ENCODE measurements at places on chromosomes 2 and 18.

GRCh38 chr2:15050483-15050882, 418.0 kb downstream of the LRATD1 start:
- DNase-seq = no peak

GRCh38 chr18:37493352-37493935, 72.2 kb downstream of the CELF4 start:
- DNase-seq = no peak

DNA sequence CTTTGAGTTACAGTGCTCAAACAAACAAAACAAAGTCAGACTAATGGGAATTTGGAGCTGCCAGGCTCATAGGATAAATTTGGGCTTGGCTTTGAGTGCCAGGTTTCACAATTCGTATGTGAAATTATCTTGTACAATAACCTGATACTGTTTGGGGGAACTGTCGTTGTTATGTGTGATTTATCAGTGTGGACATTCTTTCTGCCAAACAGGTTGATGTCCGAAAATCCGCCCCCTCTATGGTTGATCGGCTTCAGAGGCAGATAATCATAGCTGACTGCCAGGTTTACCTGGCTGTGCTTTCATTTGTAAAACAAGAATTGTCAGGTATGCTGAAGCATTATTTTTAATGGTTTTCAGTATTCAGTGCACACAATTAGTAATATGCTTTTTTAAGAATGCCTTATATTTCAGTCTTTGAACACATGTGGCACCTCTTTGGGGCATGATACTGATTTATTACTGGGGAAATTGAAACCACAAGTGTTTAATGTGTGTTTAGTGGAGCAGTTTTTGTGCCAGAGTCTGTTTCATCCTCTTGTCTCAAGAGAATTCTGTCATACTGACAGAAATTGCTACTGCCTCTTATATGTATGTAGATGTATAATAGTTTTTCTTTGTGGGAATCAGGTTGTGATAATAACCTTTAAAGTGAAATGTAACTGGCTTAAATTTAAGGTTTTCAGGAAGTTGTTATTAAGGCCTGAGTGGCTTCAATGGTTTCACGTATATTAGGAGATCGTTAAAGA, 54.6 kb downstream of the TTC39C start:
- no peak for DNase-seq

DNA sequence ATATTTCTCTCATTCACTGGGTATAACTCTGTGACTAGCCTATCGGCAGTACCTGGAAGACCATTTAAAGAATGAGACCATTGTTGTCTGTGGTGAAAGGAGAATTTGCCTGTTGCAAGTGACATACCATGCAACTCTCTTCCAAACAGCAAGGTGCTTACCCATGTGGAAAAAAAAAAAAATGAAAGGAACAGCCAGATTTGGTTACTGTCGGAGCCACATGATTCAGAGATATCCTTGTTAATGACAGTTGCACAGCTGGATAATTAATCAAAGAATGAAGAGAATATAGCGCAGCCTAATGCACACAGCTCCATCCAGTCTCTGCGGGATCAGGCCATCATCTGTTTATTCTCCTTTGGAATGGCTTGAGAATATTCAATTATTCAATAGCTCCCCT, 141.8 kb downstream of the HRH4 start:
- DNase-seq = no peak

GRCh38 chr2:43136011-43136799, 90.2 kb downstream of the ZFP36L2 start:
- no peak for DNase-seq

DNA sequence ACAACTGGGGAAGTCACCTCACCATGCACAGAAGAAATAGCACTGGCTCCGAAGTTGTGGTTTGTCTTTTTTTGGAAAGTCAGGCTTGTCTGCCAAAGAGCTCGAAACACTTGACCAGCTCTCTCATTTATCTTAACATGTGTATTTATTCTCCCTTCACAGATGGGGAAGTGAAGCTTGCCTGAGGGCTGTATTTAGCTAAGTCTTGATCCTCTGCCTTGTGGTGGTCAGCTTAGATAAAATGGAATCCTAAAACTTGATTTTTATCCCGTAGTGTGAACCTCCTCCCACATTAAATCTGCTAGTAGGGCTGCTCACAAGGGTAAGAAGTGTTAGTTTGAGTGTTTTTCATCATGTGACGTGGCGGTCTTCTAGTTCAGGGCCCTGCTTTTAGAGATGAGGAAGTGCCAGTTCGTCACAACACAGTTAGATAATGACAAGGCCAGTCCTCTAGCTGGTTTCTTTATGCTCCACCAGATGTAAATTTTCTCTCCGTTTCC, 89.7 kb downstream of the TMEM247 start:
- DNase-seq = no peak

DNA sequence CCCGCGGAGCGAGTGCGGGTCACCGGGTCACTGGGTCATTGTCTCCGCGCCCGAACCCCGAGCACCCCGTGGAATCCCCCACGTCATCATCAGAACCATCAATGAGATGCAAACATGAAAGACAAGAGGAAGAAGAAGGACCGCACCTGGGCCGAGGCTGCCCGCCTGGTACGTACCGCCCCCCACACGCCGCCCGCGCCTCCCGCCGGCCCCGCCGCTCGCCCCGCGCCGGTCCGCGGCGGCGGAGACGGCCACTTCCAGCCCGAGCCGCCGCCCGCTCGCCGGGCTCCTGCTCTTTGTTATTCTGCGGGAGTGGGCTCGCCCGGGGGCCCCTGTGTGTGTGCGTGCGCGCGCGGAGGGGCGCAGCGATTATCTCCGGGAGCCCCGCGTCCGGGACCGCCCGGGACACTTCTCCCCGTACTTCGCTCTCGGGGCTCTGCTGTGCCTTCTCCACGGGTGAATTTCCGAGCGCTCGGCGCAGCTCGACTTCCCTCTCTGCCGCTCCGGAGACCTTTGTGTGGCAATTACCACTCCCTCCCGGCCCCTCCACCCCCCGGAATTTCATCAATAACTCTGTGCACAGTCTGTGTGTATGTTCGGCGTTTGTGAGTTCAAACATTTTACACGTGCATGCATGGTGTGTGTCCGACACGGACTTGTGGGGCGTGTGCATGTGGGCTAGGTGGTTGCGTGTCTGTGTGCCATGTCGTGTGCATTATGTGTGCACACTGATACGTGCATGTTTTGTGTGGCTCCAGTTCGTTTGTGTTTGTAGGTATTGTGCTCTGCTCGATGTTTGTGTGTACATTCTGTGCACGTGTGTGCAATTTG, 714 bp downstream of the ASXL3 start:
- peak; percentile 72 for DNase-seq

- DNase-seq = no peak
Measured at GRCh38 chr2:105076121-105076520, 38.3 kb downstream of the MRPS9 start.

- DNase-seq = no peak
Measured at GRCh38 chr2:17672583-17673317, 80.9 kb downstream of the SMC6 start.

- DNase-seq = no peak
Measured at GRCh38 chr2:208490492-208490891, 83.9 kb downstream of the PTH2R start.

All from islet precursor cell (in vitro differentiated cells).